HepG2 (cell line): ENCODE measurements at places on chromosomes 11 and 22. TPM values are rescaled to one million over a fixed set of nuclear protein-coding genes. Genes with fewer than 3 reads are reported as not detected.

The NPAS4 gene
- not detected in 2 replicates for total RNA-seq

The ANO3 gene
- 0.44 and 0.48 TPM in 2 replicates for total RNA-seq

The PRRG4 gene
- total RNA-seq, result 0.86 and 0.95 TPM in 2 replicates

The SLC22A25 gene
- total RNA-seq, result 0.18 TPM in 2 replicates

The CARD18 gene
- total RNA-seq, result not detected in 2 replicates

The FGF3 gene
- not detected in 2 replicates for total RNA-seq

The TYR gene
- total RNA-seq, result not detected in 2 replicates

The CDCA5 gene
- total RNA-seq, result 50.6 and 63.1 TPM in 2 replicates

GRCh38 chr22:30809086-30809485 is 114.4 kb downstream of the OSBP2 start:
- DNase-seq, result no peak
- H3K4me3 ChIP-seq, result no peak overlapping the region
- H3K27me3 ChIP-seq, result no peaks in the 10 kb centered on the region
- no peaks in the 10 kb centered on the region for H3K4me1 ChIP-seq

GRCh38 chr11:44066732-44067141 is 667 bp downstream of the ACCS start:
- 0 out of 2 replicates have a peak, but pooled peaks cover 13% of the 10 kb centered on the region for H3K4me1 ChIP-seq
- DNase-seq, result no peak
- peaks cover 8% of the 10 kb centered on the region; the same call in 2 of the 3 replicates for H3K27me3 ChIP-seq
- no peak overlapping the region for H3K4me3 ChIP-seq
- H3K27ac ChIP-seq, result no peak overlapping the region

- no peak overlapping the region for H3K4me3 ChIP-seq
- H3K27me3 ChIP-seq, result no peaks in the 10 kb centered on the region
- H3K36me3 ChIP-seq, result peaks cover 21% of the 10 kb centered on the region; the same call in 2 of the 3 replicates
- no peak overlapping the region for H3K27ac ChIP-seq
- no peak for DNase-seq
Observed at GRCh38 chr11:66363805-66364535, 7.6 kb downstream of the SLC29A2 start.

GRCh38 chr11:133946541-133947318 is 10.0 kb downstream of the IGSF9B start:
- H3K4me1 ChIP-seq, result no peaks in the 10 kb centered on the region
- H3K4me3 ChIP-seq, result no peak overlapping the region
- no peak overlapping the region for H3K27ac ChIP-seq
- DNase-seq, result no peak

- H3K4me1 ChIP-seq, result no peaks in the 10 kb centered on the region
- no peak overlapping the region for H3K27ac ChIP-seq
- H3K4me3 ChIP-seq, result no peak overlapping the region
Observed at GRCh38 chr11:134557571-134558257, 145.7 kb upstream of the B3GAT1 start.

GRCh38 chr11:8870411-8871170 is 40.4 kb upstream of the AKIP1 start:
- no peak overlapping the region for H3K27ac ChIP-seq
- H3K4me1 ChIP-seq, result peaks cover 26% of the 10 kb centered on the region
- H3K4me3 ChIP-seq, result peak overlapping the region; percentile 70

- no peaks in the 10 kb centered on the region for H3K36me3 ChIP-seq
- DNase-seq, result no peak
- no peak overlapping the region for H3K4me3 ChIP-seq
- no peaks in the 10 kb centered on the region for H3K4me1 ChIP-seq
- no peaks in the 10 kb centered on the region for H3K27me3 ChIP-seq
Observed at GRCh38 chr11:116122697-116123472, 618.7 kb upstream of the CADM1 start.

DNA sequence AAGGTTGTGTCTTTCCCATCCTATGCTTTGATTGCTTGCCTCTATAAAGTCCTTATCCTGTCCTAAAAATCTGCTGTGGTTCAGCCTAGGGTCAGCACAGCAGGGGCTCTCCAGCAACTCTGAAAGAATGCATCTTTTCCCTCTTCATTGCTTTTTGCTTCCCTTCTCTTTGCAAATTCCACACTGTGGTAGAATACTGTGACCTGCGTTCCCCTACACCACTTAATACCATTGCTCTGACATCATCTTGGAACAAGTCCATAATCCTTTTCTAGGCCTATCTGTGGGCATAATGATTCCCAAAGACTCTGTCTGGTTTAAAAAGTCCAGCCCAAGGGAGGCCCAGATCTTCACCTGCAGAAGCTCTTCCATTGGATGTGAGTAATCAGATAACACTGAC is 177.7 kb downstream of the NAV2 start:
- H3K27ac ChIP-seq, result no peak overlapping the region
- no peak overlapping the region for H3K4me3 ChIP-seq
- H3K27me3 ChIP-seq, result no peaks in the 10 kb centered on the region; the same call in 1 of the 2 replicates
- no peaks in the 10 kb centered on the region for H3K4me1 ChIP-seq

DNA sequence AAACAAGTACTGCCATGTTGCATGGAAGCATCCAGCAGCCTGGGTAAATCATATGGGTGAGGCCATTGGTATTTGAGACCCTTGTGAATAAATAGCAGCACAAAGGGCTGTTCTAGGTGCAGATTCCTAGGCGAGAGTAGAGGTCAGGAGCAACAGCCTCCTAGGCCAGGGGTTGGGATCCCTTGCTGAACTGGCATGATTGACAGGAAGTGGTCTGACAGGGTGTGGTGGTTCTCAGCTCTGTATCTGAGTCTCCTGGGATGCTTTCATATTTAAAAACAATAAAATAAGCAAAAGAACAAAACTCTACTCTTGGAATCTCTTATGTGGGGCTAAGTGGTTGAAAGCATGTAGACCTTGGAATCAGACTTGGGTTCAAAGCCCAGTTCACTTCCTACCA is 35.8 kb downstream of the INSC start:
- H3K27ac ChIP-seq, result no peak overlapping the region
- no peaks in the 10 kb centered on the region for H3K27me3 ChIP-seq
- no peak overlapping the region for H3K4me3 ChIP-seq
- H3K4me1 ChIP-seq, result 0 out of 2 replicates have a peak, but pooled peaks cover under 1% of the 10 kb centered on the region

- H3K36me3 ChIP-seq, result peaks cover 5% of the 10 kb centered on the region
- peak; percentile 40 for DNase-seq
- no peaks in the 10 kb centered on the region for H3K27me3 ChIP-seq
- H3K4me1 ChIP-seq, result peaks cover 79% of the 10 kb centered on the region
- peak overlapping the region; percentile 88 for H3K27ac ChIP-seq
- H3K4me3 ChIP-seq, result peak overlapping the region; percentile 92
Observed at GRCh38 chr22:37018815-37019308, 385 bp downstream of the TST start.

DNA sequence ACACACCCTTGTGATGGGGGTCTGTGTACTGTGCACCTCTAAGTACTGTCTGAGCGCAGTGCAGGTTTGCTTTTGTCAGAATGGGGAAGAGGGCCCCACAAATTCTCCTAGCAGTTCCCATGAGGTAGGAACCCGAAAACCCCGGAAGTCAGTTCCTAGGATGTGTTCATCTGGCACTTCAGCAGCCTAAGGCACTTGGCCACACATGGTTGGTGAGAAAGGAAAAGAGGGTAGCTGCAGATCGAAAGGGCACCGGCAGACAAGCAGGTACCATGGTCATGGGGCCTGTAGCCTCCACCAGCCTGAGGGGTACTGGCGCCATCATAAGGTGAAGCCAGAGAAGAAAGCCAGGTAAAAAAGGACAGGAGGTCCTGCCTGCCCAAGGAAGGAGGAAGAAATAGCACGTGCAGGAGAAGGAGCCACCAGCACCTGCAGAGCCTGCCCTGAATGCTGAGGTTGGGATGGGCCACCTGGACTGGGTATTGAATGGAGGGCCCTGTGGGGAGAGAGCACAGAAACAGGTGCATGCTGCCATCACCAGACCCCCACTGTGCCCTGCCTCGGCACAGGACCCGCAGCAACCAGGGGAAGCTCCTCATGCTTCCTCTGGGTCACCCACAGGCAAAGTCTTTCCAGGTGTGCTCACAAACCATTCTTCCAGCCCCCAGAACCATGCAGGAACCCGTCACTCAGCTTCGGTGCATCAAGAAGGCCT is 8.1 kb upstream of the CASTOR1 start:
- no peak overlapping the region for H3K4me3 ChIP-seq
- H3K36me3 ChIP-seq, result peaks cover 18% of the 10 kb centered on the region; the same call in 1 of the 3 replicates
- DNase-seq, result no peak
- H3K4me1 ChIP-seq, result no peaks in the 10 kb centered on the region
